Lung (tissue), 17 donors: ENCODE measurements at places on chromosomes 2 and 18. TPM values are rescaled to one million over a fixed set of nuclear protein-coding genes. Genes with fewer than 3 reads are reported as not detected.

Gene AMER3
- total RNA-seq: 0.09 TPM

DNA sequence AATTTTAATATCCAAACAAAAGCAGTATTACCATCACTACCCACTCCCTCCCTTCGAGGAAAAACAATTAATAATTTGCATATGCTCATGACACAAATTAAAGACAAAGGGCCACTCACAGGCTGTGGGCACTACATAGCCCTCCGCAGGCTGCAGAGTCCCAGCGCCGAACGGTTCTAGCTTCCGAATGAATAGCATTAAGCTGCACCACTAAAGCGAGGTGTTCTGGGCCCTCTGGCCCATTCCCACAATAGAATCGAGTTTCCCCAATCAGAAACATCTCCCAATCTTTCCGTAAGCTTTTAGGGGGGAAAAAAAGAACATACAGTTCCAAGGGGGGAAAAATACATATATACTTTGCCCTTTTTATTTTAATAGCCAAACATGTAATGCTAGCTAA, 14.5 kb upstream of the SIX3 start:
- no peak for DNase-seq
- H3K36me3 ChIP-seq: no peaks in the 10 kb centered on the region
- peaks cover 12% of the 10 kb centered on the region for H3K4me1 ChIP-seq
- H3K4me3 ChIP-seq: no peak overlapping the region
- H3K27ac ChIP-seq: no peak overlapping the region

DNA sequence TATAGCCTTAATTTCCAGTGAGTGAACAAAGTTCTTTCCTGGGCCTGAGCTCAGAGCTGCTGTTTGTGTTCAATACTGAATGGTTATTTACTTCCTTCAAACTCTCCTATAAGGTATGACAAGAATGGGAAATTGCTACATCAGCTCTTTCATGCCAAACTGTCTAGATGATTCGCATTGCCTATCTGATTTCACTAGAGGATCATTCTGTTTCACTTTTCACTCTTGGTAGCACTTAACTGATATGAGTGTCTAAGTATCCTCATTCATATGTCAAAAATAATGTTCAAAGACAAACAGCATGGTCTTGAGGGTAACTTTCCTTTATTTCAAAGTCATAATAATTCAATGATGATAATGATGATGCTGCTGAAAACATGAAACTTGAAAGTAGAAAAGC, 32.9 kb upstream of the SCG2 start:
- H3K4me3 ChIP-seq: no peak overlapping the region
- no peak for DNase-seq
- H3K27ac ChIP-seq: no peak overlapping the region
- no peaks in the 10 kb centered on the region for H3K27me3 ChIP-seq
- no peaks in the 10 kb centered on the region for H3K4me1 ChIP-seq
- no peaks in the 10 kb centered on the region for H3K36me3 ChIP-seq

- peaks cover 10% of the 10 kb centered on the region for H3K4me1 ChIP-seq
- no peak for DNase-seq
- peaks cover 8% of the 10 kb centered on the region for H3K36me3 ChIP-seq
- no peak overlapping the region for H3K27ac ChIP-seq
These were observed 75.8 kb downstream of the USP40 start for GRCh38 chr2:233490831-233491230.
